GM19239 (cell line): ENCODE measurements at places on chromosomes 5 and 9.

DNA sequence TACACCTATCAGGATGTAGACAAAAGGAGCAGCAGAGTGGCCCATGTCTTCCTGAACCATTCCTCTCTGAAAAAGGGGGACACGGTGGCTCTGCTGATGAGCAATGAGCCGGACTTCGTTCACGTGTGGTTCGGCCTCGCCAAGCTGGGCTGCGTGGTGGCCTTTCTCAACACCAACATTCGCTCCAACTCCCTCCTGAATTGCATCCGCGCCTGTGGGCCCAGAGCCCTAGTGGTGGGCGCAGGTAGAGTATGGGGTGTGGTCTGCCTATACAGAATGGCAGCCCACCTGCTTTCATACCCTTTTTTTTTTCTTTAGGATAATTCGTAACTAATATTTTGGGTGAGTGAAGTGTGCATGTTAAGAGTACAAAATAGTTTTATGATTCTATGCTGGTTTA, 1.1 kb downstream of the SLC27A6 start:
- DNase-seq: no peak

DNA sequence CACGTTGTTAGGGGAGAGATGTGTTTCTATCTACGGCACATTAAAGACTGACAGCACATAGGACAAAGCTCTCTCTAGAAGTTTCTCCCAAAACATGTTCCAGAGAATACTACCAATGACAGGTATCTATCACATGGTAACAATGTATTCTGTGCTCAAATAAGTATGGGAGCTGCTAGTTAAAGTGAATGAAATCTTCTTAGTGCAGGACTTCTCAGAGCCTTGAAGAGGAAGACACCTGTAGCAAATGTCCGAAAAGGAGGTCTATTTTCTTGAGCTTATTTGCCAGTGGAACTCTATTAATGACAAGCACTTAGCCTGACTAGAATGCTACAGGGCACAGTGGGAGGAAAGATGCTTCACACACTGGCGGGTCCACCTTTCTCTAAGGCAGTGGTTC, 137.4 kb downstream of the ENTREP1 start:
- no peak for DNase-seq

- no peak for DNase-seq
These were observed 345.2 kb downstream of the GLIS3 start for GRCh38 chr9:3954331-3955304.

- DNase-seq: no peak
These were observed 484.8 kb downstream of the ZSWIM6 start for GRCh38 chr5:61816585-61817450.

DNA sequence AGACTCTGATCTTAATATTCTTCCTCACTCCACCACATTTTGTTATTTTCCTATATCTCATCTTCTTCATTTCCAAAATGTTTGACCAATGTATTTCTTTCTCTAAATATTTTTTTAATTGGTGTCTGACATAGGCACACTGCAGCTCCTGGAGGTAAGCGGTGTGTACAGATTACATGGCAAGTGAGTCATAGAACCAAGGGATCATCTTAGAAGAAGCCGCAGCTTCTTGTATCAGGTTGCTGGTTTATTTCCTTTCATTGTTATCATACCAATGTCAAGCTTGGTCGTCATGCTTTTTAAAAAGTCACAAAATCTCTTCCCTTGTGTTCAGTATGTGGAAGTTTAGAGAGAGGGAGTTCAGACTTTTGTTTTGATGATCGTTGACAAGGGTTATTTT, 526.1 kb upstream of the CDH18 start:
- DNase-seq: no peak

GRCh38 chr9:129656795-129657390, 8.6 kb upstream of the PRRX2 start:
- no peak for DNase-seq

GRCh38 chr9:127905004-127905728, 5.8 kb upstream of the ST6GALNAC6 start:
- DNase-seq: no peak

DNA sequence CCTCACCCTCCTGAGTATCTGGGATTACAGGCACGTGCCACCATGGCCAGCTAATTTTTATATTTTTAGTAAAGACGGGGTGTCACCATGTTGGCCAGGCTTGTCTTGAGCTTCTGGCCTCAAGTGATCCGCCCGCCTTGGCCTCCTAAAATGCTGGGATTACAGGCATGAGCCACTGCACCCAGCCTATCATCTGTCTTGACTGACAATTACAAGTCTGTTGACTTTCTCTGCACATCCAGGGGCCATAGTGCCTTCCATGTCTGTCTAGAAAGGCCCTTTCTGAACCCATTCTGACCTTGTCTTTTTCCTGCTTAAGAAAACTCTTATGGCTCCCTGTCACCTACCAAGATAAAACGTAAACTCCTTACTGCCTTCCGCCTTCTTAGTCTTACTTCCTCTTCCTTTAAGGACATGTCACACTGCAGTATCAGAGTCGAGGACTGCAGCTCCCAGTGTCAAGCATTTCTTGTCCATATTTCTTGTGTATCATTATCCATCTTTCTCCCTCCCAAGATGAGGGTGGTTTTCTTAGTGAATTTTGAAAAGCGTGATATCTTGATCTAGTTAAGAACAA, 49.9 kb upstream of the SHB start:
- no peak for DNase-seq

- DNase-seq: peak; percentile 68
These were observed 13.8 kb downstream of the CD74 start for GRCh38 chr5:150398722-150399523.
